ENCODE measurements at places on chromosomes 13 and 19.

GRCh38 chr19:4042064-4042730 lies 24.5 kb downstream of the ZBTB7A start:
- no peak for DNase-seq

DNA sequence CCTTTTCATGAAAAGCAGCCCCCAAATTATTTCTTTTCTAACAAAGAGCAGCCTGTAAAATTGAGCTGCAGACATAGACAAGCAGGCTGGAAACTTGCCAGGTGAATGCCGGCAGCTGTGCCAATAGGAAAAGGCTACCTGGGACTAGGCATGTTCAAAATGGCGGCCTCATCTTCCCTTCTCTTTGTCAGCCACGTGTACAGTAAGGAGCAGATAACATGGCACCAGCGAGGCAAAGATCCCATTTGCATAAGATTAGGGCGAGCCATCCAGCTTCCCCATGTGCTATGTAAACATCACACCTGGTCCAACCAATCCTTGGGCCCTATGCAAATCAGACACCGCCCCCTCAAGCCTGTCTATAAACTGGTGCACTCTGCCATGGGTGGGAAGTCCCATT lies 31.2 kb upstream of the CACNA1A start:
- no peak for DNase-seq

DNA sequence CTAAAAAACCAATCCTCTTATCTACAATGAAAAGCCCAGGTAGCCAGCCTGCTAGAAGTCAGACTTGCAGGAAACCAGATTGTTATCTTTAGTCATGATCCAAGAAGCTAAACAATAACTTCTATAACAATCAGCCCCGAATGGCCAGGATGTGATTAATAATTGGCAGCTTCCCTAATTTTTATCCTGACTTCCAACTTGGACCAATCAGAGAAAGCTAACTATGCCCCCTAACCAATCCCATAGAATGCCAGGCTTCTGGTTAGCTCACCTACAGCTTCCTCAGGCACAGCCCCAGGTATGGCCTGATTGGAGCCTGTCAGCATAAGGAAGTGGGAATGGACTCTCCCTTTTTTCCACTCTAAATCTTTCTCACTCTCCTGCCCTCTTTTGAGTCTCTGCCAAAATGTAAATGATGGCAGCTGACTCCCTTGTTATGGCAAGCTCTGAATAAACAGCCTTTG lies 394.9 kb downstream of the DLEU7 start:
- no peak for DNase-seq

DNA sequence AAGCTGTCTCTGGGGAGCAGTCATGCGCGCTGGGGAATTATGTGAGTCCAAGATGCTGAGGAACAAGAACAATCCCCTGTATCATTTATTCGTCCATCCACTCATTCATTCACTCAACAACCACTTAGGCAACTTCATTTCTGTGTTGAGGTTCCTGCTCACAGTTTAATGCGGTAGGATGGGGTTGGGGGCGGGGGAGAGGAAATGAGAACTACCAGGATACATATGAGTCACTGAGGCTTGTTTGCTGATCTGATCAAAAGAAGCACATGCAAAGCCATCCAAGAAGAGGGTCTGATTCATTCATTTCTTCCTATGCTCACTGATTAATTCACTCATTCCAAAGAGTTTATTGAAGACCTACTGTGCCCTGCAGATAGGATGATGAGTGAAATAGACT lies 20.9 kb downstream of the ZNF536 start:
- DNase-seq: no peak

- no peak for DNase-seq
These were observed 2.9 kb upstream of the ATP11A start for GRCh38 chr13:112686987-112687386.

DNA sequence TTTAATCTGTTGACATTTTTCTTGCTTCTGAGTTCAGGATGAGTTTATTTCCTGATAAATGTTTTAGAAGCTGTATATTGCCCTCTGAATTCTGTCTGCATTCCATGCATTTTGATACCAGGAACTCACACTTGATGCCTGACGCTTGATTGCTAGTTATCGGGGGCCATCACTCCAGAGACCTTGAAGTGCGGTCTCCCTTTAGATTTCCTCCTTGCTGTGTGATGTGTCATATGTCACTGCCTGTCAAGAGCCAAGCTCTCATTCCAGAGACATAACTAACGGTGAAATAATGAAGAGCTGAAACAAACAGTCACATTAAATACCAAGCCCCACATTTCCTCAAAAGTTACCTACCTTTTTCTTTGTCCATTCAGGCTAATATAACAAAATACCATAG lies 155.5 kb downstream of the TNFSF13B start:
- DNase-seq: no peak

GRCh38 chr19:49850487-49851342 lies at the start of gene PTOV1:
Gene PTOV1 (plus strand): TSS chr19:49851159.
- DNase-seq: peak; percentile 97

- DNase-seq: peak; percentile 22
These were observed at the start of gene ZNF556 for GRCh38 chr19:2867025-2867991. Gene ZNF556 (plus strand): TSS chr19:2867335. CDS start chr19:2867422, 87 bp downstream.

GRCh38 chr19:3975144-3975543 lies 4.2 kb upstream of the DAPK3 start:
- no peak for DNase-seq

DNA sequence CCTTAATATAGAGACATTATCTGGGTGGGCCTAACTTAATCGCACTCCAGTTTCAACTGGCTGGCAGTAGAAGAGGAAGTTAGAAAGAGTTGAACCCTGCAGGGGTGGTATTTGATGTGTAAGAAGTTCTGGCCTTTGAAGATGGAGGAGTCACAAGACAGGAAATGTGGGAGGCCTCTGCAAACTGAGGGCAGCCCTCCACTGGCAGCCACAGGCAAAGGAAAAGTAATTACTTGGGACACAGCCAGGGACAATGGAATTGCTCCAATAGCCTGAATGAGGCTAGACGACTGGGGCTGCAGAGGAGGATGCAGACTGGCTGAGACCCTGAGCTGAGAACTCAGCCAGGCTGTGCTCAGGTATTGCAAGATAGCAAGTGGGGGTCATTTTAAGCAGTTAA lies 703.3 kb upstream of the ARGLU1 start:
- peak; percentile 12 for DNase-seq

DNA sequence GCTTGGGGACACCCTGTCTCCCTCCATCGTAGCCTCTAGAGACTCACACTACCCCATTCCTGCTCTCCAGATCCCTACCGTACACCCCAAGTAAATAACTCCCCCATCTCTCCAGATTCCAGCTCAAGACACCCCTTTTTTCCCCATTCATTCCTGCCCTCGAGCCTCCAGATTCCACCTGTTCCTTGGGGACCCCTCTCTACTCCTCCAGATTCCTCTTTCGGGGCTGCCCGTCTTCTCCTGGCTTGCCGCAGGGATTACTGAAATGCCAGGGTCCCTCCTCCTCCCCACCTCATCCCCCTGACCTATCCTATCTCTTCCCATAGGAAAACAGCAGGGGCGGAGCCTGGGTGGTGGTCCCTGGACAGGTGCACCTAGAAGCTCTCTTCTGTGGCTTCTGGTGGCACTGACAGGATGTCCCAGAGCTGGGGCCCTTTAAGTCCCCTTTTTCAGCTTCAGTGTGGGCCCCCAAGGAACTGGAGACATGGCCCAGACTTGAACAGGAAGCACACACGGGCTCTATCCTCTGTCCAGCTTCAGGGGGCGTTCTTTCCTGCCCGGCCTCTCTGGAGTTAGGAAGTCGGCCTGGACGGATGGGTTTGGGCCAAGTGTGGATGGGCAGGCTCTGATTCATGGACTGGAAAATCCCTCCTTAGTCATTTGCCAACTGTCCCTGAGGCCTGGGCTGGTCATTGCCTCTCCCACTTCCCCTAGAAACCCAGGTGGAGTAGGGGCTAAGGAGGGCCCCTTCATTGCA lies 1.2 kb downstream of the ZSWIM4 start:
- peak; percentile 95 for DNase-seq

- DNase-seq: no peak
These were observed 14.8 kb downstream of the EPSTI1 start for GRCh38 chr13:42977219-42977659.

DNA sequence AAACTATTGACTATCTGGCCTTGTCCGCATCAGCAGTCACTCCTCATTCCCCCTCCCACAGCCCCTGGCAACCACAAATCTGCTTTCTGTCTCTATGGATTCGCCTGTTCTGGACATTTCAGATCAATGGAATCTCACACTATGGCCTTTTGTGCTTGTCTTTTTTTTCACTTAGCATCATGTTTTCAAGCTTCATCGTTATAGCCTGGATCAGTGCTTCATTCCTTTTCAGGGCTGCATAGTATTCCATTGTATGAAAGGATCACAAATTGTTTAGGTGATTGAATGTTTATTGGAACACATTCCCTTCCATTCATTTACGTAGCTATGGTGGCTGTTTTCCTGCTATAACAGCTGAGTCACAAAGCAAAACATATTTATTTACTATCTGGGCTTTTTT lies 7.7 kb upstream of the PGLYRP2 start:
- no peak for DNase-seq

- DNase-seq: no peak
These were observed 1146.9 kb downstream of the OLFM4 start for GRCh38 chr13:54175466-54175865.

- DNase-seq: no peak
These were observed 143.2 kb downstream of the KATNAL1 start for GRCh38 chr13:30164146-30164545.

GRCh38 chr19:46954993-46955812 lies 64.4 kb upstream of the NPAS1 start:
- DNase-seq: no peak

DNA sequence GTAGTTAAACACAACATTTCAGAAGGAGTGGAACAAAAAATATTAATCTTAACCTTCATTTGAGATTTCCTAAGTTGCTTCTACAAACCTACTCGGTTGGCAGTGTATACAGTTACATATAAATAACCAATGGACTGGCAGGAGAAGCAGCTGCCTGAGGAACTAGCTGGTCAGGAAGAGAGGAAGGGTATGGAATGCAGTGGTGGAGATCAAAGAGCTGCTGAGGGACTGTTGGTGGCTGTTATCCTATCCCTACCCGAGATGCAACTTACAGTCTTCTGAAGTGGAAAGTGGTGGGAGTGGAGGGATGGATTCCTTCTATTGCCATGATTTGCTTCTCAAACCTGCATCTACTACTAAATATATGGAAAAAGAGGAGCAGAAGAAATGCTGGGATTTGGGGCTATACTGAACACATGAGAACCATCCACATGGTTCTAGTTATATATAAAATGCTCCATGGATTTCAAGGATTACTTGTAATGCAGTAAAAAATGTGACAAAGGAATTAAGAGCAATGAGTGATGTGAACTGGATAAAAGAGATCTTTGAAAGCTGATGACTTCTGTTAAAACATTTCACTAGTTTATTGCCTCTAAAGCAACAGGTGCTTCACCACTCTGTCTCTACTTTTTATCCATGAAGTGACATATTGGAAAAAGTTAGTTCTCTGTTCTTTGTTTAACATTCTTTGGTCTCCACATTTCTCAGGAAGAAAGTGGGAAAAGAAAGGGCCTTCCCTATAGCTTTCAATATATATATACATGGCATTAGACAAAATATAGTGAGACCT lies 29.9 kb downstream of the MICU2 start:
- DNase-seq: no peak

DNA sequence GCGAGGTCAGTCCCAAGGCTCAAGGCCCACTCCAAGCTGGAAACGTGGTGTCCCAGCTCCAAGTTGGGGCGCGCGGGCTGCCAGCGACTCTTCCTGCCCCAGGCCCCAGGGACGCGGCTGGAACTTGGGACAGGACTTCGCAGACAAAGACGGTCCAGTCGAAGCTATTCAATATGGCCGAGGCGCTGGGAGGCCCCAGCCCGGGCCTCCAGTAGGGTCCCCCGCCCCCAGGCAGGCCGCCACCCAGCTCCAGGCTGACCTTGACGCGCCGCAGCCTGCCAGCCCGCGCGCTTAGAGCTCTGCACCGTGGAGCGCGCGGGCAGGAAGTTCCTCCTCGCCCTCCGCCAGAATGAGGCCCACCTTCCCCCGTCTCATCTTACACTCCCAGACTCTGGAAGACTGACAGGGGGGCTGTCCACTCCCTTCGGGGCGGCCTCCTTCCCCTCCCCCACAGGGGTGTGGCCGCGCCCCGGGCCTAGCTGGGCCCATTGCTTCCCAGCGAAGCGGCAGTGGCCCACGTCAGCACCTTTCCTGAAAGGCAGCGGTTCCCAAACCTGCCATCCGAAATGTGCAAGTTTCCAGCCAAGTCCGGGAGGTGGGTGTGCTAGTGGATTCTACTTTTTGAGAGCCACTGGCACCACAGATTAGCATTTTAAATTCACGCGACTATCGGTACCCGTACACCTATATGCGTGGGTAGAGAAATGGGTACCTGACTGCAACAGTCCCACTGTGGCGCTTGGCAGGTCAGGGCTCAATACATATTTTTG lies at the start of gene CCDC8:
Gene CCDC8, minus strand, starts transcription at position 303 of the 770 bp plus-strand sequence. CDS start 754 bp downstream, outside the sequence.
- DNase-seq: peak; percentile 40

GRCh38 chr13:44523146-44524015 lies 52.7 kb downstream of the TSC22D1 start:
- peak; percentile 2 for DNase-seq

DNA sequence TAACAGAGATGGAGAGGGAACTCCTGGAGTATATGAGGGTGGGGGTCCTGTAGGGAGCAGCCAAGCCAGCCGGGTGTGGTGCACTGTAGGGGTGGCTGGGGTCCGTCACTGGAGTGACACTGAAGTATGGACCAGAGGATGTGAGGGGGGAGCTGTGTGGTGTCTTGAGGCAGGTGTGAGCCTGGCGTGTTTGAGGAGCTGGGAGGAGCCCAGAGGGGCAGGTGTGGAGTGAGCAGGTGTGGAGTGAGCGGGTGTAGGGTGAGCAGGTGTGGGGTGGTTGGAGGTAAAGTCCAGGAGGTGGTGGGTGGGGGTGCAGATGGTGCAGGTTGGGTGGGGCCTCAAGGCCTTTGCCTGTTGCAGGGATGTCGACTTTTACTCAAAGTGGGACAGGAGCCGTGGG lies 5.9 kb downstream of the B3GNT8 start:
- no peak for DNase-seq

DNA sequence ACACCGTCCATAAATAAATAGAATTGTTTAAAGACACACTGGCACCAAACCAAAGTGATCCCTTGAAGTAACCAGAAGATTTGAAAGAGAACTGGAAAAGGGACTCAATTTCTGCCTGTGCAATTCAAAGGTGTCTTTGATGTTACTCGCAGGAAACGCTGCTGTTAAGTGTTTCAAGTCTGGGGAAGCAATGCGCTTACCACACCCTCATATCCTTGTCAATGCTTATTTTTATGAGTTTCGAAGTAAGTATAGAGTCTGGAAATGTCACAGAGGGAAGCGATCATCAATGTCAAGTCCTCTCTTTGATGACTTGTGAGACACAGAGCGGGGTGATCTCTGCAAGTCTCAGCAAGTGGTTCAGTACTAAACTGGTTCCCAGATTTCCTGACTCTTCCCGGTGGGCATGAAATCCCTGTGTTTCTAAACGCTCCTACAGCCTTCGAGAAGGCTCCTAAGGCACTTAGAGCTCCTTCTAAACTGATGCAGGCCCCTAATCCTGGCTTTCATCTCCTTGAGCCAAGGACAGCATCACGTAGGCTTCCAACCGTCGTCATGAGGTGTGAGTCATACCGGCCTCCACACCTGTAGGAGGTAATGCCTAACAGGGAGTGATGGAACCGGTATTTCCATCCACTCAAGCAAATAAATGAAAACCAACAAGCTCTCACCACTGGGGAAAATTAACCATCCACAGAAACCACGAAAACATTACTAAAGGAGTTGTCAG lies 22.8 kb downstream of the SYDE1 start:
- DNase-seq: no peak

GRCh38 chr19:35313587-35313986 lies 15.4 kb upstream of the CD22 start:
- DNase-seq: no peak
